A549 treated with ZK216348 at 1 μM for 4 hours (cell line): ENCODE measurements at places on chromosomes 5 and 9. TPM values are rescaled to one million over a fixed set of nuclear protein-coding genes. Genes with fewer than 3 reads are reported as not detected.

CDH9 gene
- total RNA-seq = not detected in 5 replicates

BTNL8 gene
- total RNA-seq = not detected in 5 replicates

IFNA2 gene
- total RNA-seq = not detected in 5 replicates

SPEF2 gene
- total RNA-seq = 1.2 to 2.2 TPM (median 2.1 TPM) in 5 replicates

CDKN2B gene
- total RNA-seq = not detected in 5 replicates

KCNV2 gene
- total RNA-seq = not detected in 5 replicates

ZNG1E gene
- total RNA-seq = 63.3 to 101 TPM (median 66.8 TPM) in 5 replicates

STPG3 gene
- not detected in 5 replicates for total RNA-seq

RGS14 gene
- 4.3 to 6.5 TPM (median 5.0 TPM) in 5 replicates for total RNA-seq

CCDC183 gene
- 0.11 to 0.74 TPM (median 0.72 TPM) in 3 of 5 replicates, not detected in the others for total RNA-seq

ENHO gene
- 0.87 to 2.9 TPM (median 2.3 TPM) in 5 replicates for total RNA-seq
